ENCODE measurements at places on chromosomes 2 and 18. TPM values are rescaled to one million over a fixed set of nuclear protein-coding genes. Genes with fewer than 3 reads are reported as not detected.

- no peak for DNase-seq
Observed at GRCh38 chr2:45498661-45499550, 112.2 kb downstream of the SRBD1 start.

GRCh38 chr2:33448220-33448899 is 28.1 kb upstream of the RASGRP3 start:
- no peak for DNase-seq

DNA sequence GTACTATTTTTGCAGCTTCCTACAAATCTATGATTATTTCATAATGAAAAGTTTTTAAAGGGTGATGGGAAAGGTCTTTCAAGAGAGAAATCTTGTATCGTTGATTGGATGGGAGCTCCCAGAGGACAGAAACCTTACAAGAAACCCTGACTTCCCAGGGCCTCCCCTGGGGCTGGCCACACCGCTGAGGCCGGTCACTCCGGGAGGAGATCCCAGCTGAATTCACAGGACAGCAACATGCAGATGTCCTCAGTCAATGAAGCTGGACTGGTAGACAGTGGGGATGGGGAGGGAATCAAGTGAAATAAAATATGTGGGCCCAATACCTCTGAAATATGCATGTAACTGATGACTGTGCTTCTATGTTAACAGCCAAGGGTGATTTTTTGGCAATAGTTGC is 135.6 kb downstream of the TFCP2L1 start:
- DNase-seq, result no peak

GRCh38 chr2:3490191-3491170 is 28.9 kb downstream of the ADI1 start:
- DNase-seq, result no peak

GRCh38 chr2:14815201-14815600 is 182.7 kb downstream of the LRATD1 start:
- no peak for DNase-seq

DNA sequence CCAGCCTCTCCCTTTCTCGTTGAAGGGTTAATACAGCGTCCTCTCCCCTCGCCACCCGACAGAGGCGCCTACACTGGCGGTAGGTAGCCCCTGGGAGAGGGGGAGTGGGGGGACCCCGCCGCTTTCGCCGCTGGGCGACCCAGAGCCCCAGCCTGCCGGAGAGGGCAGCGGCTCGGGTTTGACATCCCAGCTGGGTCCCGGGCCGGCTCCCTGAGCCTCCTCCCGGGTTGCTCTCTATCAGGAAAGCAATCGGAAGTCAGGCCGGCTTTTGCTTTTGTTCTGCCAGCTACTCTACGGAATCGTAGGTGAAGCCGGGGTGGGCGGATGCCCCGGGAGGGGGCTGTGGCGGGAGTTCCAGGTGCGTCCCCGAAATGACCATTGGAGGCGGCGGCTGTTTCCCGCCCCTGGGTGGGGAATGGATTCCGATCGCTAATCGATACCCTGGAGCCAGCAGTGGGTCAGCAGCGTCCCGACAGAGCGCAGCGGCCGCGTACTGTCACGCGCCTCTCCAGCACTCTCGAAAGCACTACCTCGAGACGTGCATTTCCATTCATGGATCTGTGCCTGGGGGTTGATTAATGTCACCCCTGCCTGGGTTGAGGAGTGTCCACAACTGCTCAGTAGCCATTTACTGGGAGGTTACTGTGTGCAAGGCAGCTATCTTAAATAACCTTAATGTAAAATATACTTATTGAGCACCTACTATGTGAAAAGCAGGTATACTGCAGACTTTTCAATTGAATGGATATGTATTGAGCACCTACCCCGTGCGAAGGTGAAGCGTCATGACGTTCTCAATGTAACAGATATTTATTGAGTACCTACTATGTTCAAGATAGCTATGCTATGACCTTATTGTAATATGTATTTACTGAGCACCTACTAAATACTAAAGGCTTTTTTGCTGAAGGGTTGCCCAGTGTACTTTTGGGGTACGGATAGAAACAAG is 1.1 kb downstream of the MAPK4 start:
- DNase-seq, result no peak

DNA sequence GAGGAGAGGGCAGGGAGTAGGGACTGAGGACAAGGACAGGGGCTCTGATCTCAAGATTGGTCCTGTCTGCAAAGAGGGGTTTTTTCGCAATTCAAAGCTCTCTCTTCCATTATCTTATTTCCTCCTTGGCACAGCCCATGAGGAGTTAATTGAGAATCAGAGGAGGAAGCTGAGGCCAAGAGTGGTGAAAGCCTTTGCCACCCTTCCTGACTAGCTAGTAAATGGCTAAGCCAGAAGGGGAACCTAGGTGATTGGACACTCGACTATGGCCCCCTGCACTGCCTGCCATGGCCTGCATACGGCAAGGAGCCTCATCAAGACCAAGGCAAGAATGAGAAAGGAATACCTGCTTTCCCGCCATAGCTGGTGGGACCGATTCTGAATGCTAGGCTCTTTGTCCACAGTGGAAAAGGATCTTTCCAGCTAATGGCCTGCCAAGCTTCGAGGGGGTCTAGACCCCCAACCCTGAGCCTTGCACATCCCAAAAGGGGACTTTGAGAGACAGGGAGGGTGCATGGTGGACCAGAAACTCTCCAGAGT is 237.9 kb downstream of the HAUS1 start:
- no peak for DNase-seq

- peak; percentile 74 for DNase-seq
Observed at GRCh38 chr2:98757904-98758421, 27.0 kb upstream of the MGAT4A start.

GRCh38 chr2:40418614-40419363 is 33.1 kb downstream of the SLC8A1 start:
- DNase-seq, result peak; percentile 46

DNA sequence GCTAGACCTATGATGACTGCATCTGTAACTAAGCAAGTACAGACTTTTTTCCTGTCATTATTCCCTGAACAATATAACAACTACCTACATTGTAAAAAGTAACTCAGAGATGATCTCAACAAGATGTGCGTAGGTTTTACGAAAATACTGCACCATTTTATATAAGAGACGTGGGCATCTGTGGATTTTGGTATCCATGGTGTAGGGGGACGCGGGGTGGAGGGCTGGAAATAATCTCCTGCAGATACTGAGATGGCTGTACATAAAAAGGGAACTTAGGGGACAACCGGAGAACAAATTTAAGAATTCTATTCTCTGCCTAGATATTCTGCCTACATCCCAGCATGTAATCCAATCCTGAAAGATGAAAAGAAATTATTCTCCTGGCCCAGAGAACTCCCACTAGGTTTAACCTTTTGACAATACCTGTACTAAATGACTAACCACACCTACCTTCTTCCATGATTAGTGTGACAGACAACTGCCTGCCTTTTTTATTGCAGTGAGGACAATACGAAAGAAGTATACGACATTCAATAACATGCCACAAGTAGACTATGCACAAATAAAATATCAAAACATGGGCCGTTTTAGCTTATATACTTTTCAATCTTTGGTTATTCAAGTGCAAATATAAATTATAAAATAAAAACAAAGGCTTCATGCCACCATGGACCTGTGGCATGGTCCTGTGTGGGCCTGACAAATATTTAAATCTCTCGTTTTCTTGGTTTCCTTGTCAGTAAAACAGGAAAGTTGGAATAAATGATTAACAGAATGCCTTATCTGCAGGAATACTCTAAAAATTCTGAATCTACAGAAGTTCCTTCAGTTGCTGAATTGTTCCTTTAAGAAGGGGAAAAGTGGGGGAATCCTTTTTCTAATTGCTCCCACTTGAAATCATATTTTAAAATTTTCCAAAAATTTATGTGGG is 46.3 kb downstream of the RTN4 start:
- no peak for DNase-seq

GRCh38 chr2:28322456-28322855 is 70.2 kb upstream of the FOSL2 start:
- no peak for DNase-seq

DNA sequence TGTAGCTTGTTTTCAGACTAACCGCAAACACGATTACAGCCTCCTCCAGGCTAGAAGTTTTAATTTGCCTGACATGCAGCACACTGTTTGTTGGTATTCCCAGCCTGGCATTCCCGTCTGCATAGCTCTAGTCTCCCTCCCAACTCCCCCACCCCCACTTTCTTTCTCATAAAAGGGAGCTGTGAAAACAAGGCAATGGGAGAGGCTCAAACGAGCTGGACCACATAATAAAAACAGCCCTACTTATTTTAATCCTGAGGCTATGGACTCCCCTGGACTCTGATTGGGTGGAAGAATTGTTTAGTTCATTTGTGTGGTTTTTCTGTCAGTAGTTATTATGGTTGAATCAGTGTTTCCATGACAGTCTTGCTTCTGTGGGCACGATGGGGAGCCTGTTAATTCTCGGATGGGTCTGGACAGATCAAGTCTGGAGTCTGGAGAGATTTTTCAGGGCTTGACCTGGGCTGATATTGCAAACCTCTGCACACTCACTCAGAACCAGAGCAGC is 1.2 kb downstream of the STON1 start:
- DNase-seq, result no peak

GRCh38 chr2:229856413-229856812 is 65.4 kb downstream of the TRIP12 start:
- DNase-seq, result no peak

DNA sequence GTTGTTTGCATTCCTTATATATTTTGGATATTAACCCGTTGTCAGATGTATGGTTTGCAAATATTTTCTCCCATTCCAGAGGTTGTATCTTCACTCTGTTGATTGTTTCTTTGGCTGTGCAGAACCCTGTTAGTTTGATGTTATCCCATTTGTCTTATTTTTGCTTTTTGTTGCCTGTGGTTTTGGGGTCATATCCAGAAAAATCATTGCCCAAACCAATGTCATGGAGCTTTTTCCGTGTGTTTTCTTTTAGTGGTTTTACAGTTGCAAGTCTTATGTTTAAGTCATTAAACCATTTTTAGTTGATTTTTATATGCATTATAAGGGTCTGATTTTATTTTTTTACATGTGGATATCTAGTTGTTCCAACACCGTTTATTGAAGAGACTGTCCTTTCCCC is 35.8 kb downstream of the PPIG start:
- DNase-seq, result no peak

DNA sequence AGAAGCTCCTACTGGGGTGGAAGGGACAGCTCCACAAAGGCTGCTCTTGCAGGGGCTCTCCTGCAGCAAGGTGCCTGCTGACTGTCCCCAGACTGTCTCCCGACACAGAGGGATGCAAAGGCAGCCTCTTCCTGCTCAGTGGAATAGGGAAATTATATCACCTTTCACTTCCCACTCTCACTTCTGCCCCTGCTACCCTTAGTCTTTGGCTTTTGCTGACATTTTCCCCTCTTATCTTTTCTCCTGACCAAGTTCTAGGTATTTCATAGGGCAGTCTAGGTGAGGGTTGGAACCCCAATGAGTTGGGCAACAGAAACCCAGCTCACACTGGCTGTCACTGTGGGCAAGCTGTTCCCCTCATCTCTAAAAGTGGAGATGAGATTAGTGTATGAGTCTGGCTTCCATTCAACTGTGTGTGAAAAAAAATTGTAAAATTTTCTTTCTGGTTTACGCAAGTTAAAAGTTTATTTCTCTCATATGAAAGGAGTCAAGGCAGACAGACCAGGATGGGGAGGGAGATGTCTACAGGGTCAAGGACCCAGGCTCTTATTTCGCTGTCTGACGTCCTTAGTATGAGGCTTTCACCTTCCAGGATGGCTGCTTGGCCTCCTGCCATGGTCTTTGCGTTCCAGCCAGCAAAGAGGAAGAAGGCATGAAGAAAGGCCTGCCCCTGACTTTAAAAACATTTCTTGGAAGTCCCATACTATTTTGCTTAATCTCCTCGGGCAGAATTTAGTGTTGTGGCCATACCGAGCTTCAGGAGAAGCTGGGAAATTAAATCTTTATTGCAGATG is 7.5 kb upstream of the MOCOS start:
- peak; percentile 84 for DNase-seq

GRCh38 chr2:216717491-216717901 is 22.1 kb upstream of the IGFBP5 start:
- no peak for DNase-seq

- DNase-seq, result no peak
Observed at GRCh38 chr2:88885275-88885674, 193.8 kb downstream of the RPIA start.

- DNase-seq, result no peak
Observed at GRCh38 chr2:10344105-10345066, 41.7 kb downstream of the HPCAL1 start.

DNA sequence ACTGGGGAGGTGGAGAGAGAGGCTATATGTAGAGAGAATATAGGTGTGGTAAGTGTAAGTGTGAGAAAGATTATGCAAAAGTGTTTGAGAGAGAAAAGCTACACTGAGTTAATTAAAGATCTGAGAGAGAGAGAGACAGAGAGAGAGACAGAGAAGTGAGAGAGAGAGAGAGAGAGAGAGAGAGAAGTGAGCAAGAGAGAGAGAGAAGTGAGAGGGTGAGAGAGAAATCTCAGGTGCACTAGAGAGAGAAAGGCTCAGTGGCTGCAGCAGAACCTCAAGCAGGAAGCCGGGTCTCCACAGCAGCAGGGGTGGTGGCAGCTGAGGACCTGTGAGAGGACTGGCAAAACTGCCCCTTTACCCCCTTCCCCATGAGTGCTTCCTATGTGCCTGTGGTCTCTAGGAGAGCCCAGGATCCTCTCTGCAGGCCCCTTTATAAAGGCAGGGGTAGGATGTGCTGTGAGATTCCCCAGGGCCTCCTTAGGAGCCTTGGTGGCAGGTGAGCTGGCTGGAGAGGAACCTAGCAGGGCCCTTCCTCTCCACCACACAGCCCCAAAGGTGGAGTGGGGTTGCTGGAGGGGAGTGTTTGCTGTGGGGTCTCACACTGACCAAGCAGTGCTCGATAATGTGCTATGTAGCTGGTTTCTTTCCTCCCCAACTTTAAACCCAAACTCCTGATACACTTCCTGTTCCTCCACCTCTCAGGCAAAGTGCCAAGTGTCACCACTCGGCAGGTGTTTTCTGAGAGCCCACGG is 52.6 kb downstream of the SLC4A5 start:
- no peak for DNase-seq

GRCh38 chr18:74982946-74983635 is 225.8 kb downstream of the PTGR3 start:
- no peak for DNase-seq

- no peak for DNase-seq
Observed at GRCh38 chr2:60152226-60152833, 401.1 kb downstream of the BCL11A start.

DNA sequence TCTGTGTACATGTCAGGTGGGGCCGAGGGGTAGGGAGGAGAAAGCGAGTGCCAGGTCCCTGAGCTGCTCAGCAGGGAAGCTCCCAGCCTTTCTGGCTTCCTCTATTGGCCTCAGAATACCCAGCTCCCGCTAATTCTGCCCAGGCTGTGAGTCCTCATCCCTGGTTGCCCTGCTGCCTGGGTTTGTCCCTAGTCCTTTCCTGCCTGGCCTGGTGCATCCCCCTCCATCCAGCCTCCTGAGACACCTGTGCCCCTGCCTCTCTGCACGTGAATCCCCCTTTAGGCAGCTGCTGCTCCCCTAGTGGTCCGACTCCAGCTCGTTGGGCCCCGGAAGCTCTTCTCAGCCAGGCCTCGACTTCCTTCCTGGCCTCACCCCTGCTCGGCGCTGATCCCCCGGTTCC is 54.6 kb downstream of the INHBB start:
- no peak for DNase-seq

CCL20 gene
- not detected for total RNA-seq

FRZB gene
- 1.3 TPM for total RNA-seq

OTOF gene
- 0.08 TPM for total RNA-seq

MAPK4 gene
- total RNA-seq, result 34.1 TPM

SCN2A gene
- 0.16 TPM for total RNA-seq

PPM1B gene
- total RNA-seq, result 48.4 TPM

GCG gene
- not detected for total RNA-seq

GAREM1 gene
- total RNA-seq, result 22.7 TPM

LCT gene
- not detected for total RNA-seq

TMEFF2 gene
- total RNA-seq, result 0.11 TPM

ERBB4 gene
- total RNA-seq, result 12.4 TPM

PRKAG3 gene
- not detected for total RNA-seq

Data from Right ventricle myocardium inferior (tissue), 1 donor.